ENCODE measurements at places on chromosomes 5 and 9.

DNA sequence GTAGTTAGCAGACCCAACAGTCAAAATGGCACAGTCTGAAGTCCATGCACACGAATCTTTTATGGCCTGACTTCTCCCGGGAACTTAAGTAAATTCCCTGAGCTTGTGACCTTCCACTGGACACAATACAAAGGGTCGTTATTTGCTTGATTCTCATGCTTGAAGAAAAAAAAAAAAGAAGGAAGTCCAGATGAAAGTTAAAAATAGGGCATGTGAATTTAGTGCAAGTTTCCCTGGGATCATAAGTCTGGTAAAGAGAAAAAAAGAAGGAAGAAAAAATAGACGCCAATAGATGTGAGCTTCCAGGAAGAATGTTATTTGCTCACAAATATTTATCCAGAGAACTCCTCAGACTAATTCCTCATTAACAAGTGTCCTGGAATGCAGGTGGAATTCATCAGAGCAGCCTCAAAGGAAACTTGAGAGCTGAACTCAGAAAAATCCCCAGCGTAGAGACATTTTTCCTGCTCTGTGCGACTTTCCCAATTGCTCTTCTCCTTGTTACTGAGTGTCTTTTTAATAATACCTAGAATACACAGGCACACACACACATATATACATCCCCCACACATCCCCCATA is 616.3 kb downstream of the EBF1 start:
- H3K36me3 ChIP-seq, result no peaks in the 10 kb centered on the region
- DNase-seq, result no peak
- H3K27me3 ChIP-seq, result no peaks in the 10 kb centered on the region
- H3K4me3 ChIP-seq, result no peak overlapping the region
- H3K27ac ChIP-seq, result no peak overlapping the region
- H3K4me1 ChIP-seq, result no peaks in the 10 kb centered on the region

- no peak for DNase-seq
- H3K4me3 ChIP-seq, result no peak overlapping the region
- no peak overlapping the region for H3K27ac ChIP-seq
- H3K4me1 ChIP-seq, result peaks cover 8% of the 10 kb centered on the region
- H3K27me3 ChIP-seq, result peaks cover 4% of the 10 kb centered on the region
- H3K36me3 ChIP-seq, result no peaks in the 10 kb centered on the region
Observed at GRCh38 chr5:83450967-83451248, 20.6 kb upstream of the VCAN start.

GRCh38 chr5:95853490-95853889 is 31.0 kb upstream of the GLRX start:
- DNase-seq, result no peak
- H3K27ac ChIP-seq, result no peak overlapping the region
- H3K27me3 ChIP-seq, result no peaks in the 10 kb centered on the region
- H3K4me1 ChIP-seq, result peaks cover 16% of the 10 kb centered on the region
- no peak overlapping the region for H3K4me3 ChIP-seq
- H3K36me3 ChIP-seq, result no peaks in the 10 kb centered on the region

GRCh38 chr5:145499483-145499882 is 335.7 kb downstream of the PRELID2 start:
- H3K27ac ChIP-seq, result no peak overlapping the region
- no peaks in the 10 kb centered on the region for H3K36me3 ChIP-seq
- peaks cover 10% of the 10 kb centered on the region for H3K4me1 ChIP-seq
- H3K4me3 ChIP-seq, result no peak overlapping the region

DNA sequence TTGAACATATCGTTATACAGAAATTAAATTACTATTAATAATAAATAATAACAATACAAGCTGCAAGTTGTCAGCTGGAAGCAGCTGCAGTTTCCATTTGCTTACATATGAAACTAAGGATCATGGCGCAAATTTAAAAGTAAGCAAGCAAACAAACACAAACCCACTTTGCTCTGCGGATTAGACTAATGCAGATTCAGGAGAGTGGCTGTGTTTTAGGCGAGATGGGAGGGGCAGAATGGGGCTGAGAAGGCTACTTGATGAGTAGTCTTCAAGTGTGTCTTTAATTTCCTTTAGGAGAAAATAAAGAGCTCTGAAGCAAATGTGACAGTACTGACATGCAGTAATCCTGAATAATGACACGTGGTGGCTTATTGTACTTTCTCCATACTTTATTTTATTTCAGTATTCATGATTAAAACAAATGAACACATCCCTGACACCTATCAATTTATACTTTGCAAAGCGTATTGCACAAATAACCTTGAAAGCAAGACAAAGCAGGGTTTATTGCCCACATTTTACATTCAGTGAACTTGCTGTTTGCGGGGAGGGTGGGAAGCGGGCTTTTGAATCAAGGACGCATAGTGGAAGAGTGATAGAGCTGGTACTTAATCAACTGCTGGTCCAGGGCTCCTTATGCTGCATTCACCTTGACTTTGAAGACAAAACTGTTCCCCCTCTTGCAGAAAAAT is 221.4 kb upstream of the TRIM32 start:
- DNase-seq, result no peak
- H3K4me1 ChIP-seq, result no peaks in the 10 kb centered on the region
- H3K4me3 ChIP-seq, result no peak overlapping the region

DNA sequence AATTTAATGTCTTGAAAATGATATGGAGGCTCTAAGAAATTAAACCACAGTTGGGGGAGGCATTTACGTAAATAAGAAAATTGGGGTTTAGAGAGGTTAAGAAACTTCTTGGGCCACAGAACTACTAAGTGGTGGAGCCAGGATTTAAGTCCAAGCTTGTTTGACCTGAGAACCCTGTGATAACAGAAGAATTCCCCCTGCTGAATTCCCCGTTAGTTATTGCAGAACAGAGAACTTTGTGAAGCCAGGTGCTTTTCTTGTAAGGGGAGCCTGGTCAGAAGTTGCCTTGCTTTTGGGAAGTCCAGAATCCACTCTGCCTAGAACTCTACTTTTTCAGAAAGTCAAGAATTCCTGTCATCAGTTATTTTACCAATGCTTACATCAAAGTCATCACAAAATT is 309.3 kb upstream of the SEMA6A start:
- no peaks in the 10 kb centered on the region for H3K4me1 ChIP-seq
- H3K4me3 ChIP-seq, result no peak overlapping the region
- no peak overlapping the region for H3K27ac ChIP-seq
- DNase-seq, result no peak
- H3K36me3 ChIP-seq, result no peaks in the 10 kb centered on the region
- no peaks in the 10 kb centered on the region for H3K27me3 ChIP-seq

DNA sequence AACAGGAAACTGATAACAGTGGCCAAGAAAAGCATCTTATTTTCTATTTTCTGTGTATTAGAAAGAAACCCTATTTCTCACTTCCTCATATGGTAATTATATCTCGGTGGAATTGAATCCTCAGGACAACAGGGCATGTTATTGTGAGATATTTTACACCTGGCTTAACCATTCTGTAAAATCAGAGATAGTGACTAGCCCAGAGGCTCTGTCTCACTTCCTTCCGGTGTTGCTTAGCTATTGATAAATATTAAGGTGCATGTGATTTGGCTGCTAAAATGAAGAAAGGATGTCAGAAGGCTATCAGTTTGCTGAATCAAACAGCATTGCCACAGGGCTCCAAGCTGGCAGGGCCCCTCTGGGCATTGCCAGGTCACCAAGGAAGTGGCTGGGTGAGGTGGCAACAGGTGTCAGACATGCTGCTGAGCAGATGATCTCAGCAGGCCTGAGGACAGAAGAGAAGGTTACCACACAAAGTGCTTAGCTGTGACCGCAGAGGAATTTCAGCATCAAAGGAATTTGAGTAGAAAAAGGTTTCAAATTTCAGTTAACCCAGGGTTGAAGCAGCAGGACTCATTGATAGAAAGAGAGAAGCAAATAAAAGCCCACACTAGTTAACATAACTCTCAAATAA is 330.7 kb downstream of the PDE4D start:
- peaks cover 49% of the 10 kb centered on the region for H3K4me1 ChIP-seq
- H3K27ac ChIP-seq, result peak overlapping the region; percentile 77
- H3K4me3 ChIP-seq, result no peak overlapping the region
- H3K27me3 ChIP-seq, result no peaks in the 10 kb centered on the region
- no peaks in the 10 kb centered on the region for H3K36me3 ChIP-seq

DNA sequence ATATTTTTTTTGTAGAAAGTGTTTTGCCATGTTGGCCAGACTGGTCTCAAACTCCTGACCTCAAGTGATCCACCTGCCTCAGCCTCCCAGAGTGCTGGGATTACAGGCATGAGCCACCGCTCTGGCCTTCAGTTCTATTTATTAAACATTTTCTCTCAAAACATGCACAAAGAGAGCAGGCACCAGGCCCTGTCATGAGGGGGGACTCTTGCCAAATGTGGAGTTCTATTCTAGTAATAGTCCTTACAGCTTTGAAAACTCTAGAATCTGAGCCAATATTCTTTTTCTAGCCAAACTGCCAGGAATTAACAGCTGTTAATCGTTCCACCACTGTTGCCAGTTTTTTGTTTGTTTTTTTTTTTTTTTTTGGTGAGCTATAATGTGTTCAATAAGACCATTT is 124.6 kb downstream of the TARS1 start:
- no peak overlapping the region for H3K4me3 ChIP-seq
- H3K27me3 ChIP-seq, result no peaks in the 10 kb centered on the region
- DNase-seq, result no peak
- H3K27ac ChIP-seq, result no peak overlapping the region

DNA sequence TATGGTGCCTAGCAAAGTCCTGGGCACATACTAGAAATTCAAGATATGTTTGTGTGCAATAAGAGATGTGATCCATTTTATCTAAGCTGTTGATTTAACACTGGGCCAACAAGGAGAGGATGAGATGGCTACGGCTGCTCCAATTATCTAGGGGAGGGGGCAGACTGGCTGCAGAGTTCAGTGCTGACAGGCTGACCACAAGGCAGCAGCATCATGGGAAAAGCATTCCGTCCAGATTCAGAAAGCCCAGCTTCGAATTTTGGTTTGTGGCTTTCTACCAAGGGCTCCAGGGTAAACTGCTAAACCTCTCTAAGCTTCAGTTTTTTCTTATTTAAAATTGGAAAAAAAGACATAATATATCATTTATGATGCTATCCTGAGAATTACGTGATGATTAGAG is 385.1 kb upstream of the DAP start:
- H3K4me3 ChIP-seq, result no peak overlapping the region
- no peak overlapping the region for H3K27ac ChIP-seq
- no peaks in the 10 kb centered on the region for H3K4me1 ChIP-seq
- no peaks in the 10 kb centered on the region for H3K36me3 ChIP-seq
- no peaks in the 10 kb centered on the region for H3K27me3 ChIP-seq
- no peak for DNase-seq

- peaks cover 2% of the 10 kb centered on the region for H3K36me3 ChIP-seq
- no peaks in the 10 kb centered on the region for H3K4me1 ChIP-seq
- no peak overlapping the region for H3K4me3 ChIP-seq
- H3K27ac ChIP-seq, result no peak overlapping the region
Observed at GRCh38 chr5:103010168-103010567, 109.8 kb downstream of the GIN1 start.

GRCh38 chr5:27854243-27854852 is 816.0 kb upstream of the CDH9 start:
- H3K4me3 ChIP-seq, result no peak overlapping the region
- no peaks in the 10 kb centered on the region for H3K36me3 ChIP-seq
- no peaks in the 10 kb centered on the region for H3K4me1 ChIP-seq
- no peak overlapping the region for H3K27ac ChIP-seq
- H3K27me3 ChIP-seq, result no peaks in the 10 kb centered on the region

DNA sequence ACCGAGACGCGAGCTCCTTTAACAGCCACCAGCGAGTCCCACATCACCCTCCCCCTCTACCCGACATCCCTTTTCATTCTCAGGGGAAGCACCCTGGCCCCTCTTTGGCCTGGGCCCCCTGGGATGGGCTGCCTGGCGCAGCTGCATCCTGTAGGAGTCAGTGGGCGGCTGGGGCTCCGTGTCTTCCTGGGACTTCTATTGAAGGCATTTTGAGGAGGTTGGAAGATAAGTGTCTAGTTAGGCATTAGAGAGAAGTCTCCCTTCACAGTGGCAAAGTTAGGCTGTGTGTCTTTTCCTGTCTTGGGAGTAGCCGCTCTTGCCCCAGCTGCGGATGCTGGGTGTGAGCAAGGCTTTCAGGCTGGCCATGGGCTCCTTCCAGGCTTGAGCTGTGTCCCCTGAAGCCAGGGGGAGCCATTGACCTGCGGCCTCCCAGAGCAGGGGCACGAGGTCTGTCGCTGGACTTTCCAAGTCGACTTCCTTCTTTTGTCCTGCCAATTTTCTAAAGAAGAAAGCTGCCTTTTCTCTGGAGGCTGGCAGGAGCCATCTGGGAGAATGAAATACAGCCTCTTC is 18.6 kb upstream of the NKD2 start:
- DNase-seq, result peak; percentile 62
- H3K4me1 ChIP-seq, result peaks cover 3% of the 10 kb centered on the region
- H3K4me3 ChIP-seq, result no peak overlapping the region
- no peak overlapping the region for H3K27ac ChIP-seq
- no peaks in the 10 kb centered on the region for H3K36me3 ChIP-seq

- no peaks in the 10 kb centered on the region for H3K27me3 ChIP-seq
- H3K4me1 ChIP-seq, result peaks cover 17% of the 10 kb centered on the region
- no peaks in the 10 kb centered on the region for H3K36me3 ChIP-seq
- no peak overlapping the region for H3K4me3 ChIP-seq
- DNase-seq, result no peak
Observed at GRCh38 chr9:13750639-13751038, 471.1 kb upstream of the MPDZ start.

- no peaks in the 10 kb centered on the region for H3K4me1 ChIP-seq
- H3K36me3 ChIP-seq, result no peaks in the 10 kb centered on the region
- no peaks in the 10 kb centered on the region for H3K27me3 ChIP-seq
- H3K4me3 ChIP-seq, result no peak overlapping the region
- H3K27ac ChIP-seq, result no peak overlapping the region
Observed at GRCh38 chr5:68962757-68963484, 130.9 kb upstream of the SLC30A5 start.

- H3K4me1 ChIP-seq, result no peaks in the 10 kb centered on the region
- H3K4me3 ChIP-seq, result no peak overlapping the region
- H3K36me3 ChIP-seq, result no peaks in the 10 kb centered on the region
- H3K27ac ChIP-seq, result no peak overlapping the region
- no peak for DNase-seq
Observed at GRCh38 chr9:36845844-36846243, 188.2 kb downstream of the PAX5 start.

- H3K27ac ChIP-seq, result no peak overlapping the region
- H3K27me3 ChIP-seq, result no peaks in the 10 kb centered on the region
- no peak overlapping the region for H3K4me3 ChIP-seq
- H3K36me3 ChIP-seq, result no peaks in the 10 kb centered on the region
- H3K4me1 ChIP-seq, result peaks cover 7% of the 10 kb centered on the region
Observed at GRCh38 chr5:69329905-69330489, 2.6 kb downstream of the CCDC125 start.

DNA sequence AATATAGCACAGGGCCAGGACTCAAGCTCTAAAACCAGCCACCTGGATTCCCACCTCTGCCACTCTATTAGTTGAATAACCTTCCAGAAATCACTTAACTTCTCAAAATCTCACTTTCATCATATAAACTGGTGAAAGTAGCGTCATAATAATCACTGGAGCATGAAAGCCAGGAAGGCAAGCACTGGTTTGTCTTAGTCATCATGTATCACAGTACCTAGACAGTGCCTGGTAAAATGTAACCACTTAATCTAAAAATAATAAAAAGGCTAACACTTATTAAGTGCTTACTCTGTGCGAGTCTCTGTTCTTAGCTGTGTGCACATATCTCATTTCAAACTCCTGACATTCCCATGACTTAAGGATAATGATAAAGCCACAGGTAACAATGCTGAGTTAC is 109.4 kb downstream of the ASTN2 start:
- no peaks in the 10 kb centered on the region for H3K27me3 ChIP-seq
- H3K4me1 ChIP-seq, result no peaks in the 10 kb centered on the region
- no peak overlapping the region for H3K27ac ChIP-seq
- DNase-seq, result no peak
- H3K36me3 ChIP-seq, result no peaks in the 10 kb centered on the region
- no peak overlapping the region for H3K4me3 ChIP-seq

GRCh38 chr9:71544464-71544863 is 223.8 kb downstream of the CEMIP2 start:
- no peaks in the 10 kb centered on the region for H3K4me1 ChIP-seq
- H3K4me3 ChIP-seq, result no peak overlapping the region
- no peak overlapping the region for H3K27ac ChIP-seq
- no peak for DNase-seq
- peaks cover 3% of the 10 kb centered on the region for H3K27me3 ChIP-seq
- no peaks in the 10 kb centered on the region for H3K36me3 ChIP-seq
